Fibroblast of skin of scalp (primary cell): ENCODE measurements at places on chromosomes 2 and 18.

- DNase-seq = no peak
Observed at GRCh38 chr18:76957384-76958355, 135.3 kb downstream of the ZNF236 start.

- DNase-seq = no peak
Observed at GRCh38 chr2:202023198-202023903, 10.3 kb upstream of the FZD7 start.

GRCh38 chr2:181992776-181993175, 7.1 kb downstream of the PPP1R1C start:
- DNase-seq = no peak

DNA sequence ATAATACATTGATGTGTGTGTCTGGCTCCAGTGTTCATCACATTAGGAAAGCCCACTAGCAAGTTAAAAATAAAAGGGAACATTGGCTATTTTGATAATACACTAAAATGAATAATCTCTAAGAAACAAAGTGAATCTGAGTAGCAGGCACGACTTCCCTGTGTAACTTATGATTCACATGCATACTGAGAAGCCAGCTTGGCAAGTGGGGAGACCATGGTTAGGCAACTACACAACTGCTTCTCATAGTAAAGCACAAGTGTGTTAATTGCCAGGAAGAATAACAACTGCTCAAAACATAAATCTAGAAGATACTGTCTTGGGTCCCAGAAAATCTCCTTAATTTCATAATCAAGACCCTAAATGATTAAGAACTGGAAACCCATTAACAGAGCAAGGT, 4.0 kb downstream of the MYO5B start:
- DNase-seq = no peak

DNA sequence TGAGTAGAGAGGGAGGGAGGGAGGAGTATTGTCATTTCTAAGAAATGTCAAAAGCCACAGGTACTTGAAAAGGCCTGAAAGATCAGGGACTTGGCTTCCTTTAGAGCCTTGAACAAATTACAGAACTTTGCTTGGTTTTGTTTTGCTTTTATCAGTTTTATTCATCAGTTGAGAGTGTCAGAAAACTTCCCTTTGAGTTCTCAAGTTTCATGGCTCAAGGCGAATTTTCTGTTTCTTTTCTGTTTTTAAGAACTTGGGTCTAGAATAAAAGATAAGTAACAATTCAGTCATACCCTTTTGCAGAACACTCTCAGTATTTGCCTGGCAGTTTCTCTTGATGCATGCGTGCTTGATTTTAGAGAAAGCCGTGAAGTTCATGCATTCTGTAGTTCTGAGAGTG, 531.9 kb downstream of the PARD3B start:
- DNase-seq = no peak

DNA sequence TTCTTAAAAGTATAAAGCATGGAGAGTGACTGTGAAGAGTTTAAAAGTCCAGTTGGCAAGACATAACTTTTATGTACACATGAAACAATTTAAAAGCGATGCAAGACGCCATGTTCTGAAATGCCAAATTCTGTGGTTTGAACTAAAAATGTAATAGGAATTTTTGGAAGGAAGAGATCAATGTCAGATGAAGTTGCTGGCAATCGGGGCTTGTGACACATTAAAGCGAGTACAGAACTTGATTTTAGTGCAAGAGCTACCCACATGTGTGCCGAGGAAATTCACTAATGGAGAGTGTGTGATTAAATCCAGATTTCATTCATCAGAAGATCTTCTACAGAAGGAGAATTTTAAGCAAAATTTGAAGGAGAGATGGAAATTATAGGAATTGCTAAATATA, 220.2 kb upstream of the CCDC68 start:
- DNase-seq = peak; percentile 60

DNA sequence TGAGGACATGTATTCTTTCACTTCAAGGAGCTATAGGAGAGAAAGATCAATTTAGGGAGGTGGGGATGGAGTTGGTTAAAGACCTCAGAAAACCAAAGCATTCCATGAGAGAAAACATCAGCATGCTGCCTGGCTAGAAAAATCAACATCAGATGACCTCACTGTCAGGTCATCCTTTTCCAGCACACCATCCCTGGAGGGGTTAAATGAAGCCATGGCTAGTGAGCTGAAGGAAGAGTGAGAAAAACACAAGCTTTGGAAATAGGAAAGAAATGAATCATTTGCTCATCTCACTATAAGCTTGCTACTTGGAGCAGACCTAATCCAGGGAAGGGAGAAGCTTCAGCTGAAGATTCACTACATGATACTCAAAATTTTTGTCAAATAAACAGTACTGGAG, 109.5 kb upstream of the ITGB6 start:
- DNase-seq = peak; percentile 71

DNA sequence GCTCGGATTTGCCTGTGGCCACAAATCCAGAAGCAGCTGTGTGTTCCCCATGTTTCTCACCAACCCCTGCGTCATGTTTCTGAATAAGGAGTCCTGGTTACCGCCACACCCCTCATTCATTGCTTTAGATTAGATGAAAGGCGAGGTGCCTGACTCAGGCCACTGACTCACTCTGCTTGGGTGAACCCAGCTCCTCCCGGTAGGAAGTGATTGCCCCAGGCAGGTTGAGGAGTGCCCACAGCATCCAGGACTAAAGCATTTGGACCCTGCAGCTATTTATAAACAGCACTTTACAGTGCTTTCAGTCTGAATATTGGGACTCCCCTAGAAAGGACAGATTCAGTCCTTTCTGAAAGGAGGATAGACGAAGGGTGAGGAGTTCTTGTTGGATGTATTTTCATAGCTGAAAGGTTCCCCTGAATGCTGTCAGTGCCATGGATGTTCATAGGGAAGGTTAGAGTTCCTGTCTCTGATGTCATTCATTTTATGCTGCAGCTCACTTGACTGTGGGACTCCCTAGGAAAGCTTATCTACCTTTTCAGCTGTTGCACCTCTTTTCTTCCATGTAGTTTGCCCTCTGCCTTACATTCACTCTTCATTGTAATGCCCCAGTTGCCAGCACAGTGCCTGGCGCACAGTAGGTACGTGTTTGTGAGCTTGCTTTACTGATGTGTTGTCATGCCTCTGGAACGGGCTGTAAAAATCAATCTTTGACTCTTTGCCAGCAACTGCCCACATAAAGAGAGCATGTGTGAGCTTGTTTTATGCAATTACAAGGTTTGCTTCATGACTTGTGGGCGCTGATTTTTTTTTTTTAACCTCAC, 14.9 kb downstream of the ITGA6 start:
- peak; percentile 27 for DNase-seq

GRCh38 chr18:62280786-62281185, 44.3 kb upstream of the TNFRSF11A start:
- DNase-seq = no peak

DNA sequence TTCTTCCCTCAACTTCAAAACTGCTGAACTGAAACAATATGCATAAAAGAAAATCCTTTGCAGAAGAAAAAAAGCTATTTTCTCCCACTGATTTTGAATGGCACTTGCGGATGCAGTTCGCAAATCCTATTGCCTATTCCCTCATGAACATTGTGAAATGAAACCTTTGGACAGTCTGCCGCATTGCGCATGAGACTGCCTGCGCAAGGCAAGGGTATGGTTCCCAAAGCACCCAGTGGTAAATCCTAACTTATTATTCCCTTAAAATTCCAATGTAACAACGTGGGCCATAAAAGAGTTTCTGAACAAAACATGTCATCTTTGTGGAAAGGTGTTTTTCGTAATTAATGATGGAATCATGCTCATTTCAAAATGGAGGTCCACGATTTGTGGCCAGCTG, 8.4 kb downstream of the HOXD8 start:
- peak; percentile 36 for DNase-seq

DNA sequence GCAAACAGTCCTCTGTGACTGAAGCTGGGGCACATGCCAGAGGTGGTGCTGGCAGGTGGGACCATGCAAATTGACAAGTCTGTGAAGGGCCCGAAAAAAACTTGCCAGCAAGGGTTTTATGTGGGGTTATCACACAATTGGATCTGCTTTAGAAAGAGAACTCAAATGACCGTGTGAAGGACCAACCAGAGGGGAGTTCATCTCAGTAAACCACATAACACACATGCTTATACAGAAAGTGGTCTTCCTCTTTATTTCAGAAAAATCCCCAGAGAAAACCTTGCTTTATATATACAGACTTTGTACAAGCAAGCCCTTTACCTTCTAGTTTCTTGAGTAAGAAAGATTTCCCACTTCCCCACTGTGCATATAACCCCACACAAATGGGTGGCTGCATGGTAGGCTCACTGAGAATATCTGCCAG, 46.7 kb downstream of the KIDINS220 start:
- DNase-seq = no peak

- no peak for DNase-seq
Observed at GRCh38 chr18:51039138-51040112, 9.4 kb downstream of the SMAD4 start.

- DNase-seq = no peak
Observed at GRCh38 chr2:238286987-238287736, 1.2 kb downstream of the PER2 start.

GRCh38 chr2:236215761-236216333, 47.7 kb upstream of the GBX2 start:
- no peak for DNase-seq

- DNase-seq = no peak
Observed at GRCh38 chr2:131063501-131064283, 29.6 kb downstream of the FAM168B start.

GRCh38 chr2:145919477-145919876, 1399.6 kb upstream of the ZEB2 start:
- DNase-seq = peak; percentile 4

- DNase-seq = no peak
Observed at GRCh38 chr2:77631007-77631406, 108.8 kb upstream of the LRRTM4 start.

DNA sequence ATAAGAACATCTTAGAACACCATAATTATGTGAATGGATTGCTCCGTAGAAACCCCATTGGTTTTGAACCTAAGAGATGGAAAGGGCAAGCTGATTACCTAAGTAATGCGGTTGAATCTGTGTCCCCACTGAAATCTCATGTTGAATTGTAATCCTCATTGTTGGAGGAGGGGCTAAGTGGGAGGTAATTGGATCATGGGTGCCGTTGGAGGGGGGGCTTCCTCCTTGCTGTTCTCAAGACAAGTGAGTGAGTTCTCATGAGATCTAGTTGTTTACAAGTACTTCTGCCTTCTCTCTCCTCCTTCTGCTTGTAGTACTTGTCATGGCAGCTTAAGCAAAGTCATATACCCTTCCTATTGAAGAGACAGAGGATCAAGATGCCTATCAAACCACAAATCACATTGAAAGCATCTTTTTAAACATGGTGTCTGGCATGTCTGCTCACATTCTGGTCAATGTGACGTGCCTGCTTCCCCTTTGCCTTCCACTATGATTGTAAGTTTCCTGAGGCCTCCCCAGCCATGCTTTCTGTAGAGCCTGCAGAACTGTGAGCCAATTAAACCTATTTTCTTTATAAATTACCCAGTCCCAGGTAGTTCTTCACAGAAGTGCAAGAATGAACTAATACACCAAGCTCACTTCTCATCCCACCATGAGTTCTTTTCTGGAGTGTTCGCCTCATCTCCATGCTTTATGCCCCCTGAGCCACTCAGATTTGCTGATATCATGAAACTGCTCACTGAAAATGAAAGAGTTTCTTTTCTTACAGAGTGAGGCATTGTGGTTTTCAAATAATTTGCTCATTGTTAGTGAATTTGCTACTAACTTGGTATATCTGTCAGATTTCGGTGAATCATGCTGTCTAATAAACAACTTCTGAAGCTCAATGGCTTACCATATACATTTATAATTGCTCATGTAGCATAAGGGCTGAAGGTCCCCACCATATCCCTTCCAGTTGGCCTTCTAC, 23.6 kb downstream of the KCNE4 start:
- DNase-seq = peak; percentile 63

DNA sequence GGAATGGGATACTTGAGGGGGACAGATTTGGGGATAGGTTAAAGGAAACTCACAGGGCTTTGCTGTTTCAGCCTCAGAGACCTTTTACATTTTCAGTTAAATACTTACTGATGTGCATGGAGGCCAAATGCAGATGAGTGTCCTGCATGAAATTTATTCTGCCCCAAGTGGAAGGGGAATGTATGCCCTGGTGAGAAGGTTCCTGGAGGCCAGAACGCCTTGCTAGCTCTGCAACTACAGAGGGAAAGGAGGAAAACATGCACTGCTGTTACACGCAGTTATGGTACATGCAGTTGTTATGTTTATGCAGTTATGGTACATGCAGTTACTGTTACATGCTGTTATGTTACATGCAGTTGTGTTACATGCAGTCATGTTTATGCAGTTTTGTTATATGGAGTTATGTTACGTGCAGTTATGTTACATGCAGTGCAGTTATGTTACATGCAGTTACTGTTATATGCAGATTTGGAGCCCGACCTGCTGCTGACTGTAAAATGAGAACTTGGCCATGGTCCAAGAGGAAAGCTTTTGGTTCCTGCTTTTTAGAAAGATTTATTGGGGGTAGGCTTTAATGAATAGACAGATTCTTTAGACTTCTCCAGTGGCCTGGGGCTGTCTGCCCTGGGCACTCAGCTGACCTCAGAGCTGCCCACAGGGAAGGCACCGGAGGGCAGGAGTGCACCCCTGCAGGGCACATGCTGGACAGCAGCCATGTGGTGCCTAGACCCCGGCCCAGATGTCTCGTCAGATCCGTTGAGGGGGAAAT, 84.1 kb downstream of the LDLRAD4 start:
- no peak for DNase-seq

DNA sequence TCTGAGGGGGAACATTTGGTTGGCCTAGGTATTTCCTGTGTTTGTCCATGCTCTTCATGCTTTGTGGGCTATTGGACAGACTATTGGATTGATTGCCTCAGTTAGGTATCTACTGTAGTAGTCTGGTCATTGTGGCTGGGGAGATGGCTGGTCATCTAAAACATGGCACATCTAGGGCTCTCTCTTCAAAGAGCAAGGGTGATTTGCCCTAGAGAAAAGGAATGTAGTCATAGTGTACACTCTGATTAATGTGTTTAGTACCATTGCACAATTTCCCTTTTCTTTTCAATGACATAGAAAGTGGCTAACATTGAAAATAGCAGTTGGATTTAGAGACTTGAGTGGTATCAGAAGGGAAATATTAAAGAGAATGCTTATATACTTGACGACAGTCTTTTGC, 114.3 kb downstream of the LCLAT1 start:
- DNase-seq = no peak

- no peak for DNase-seq
Observed at GRCh38 chr2:241762933-241763369, 13.7 kb upstream of the GAL3ST2 start.

GRCh38 chr2:207984765-207985480, 40.4 kb downstream of the PLEKHM3 start:
- DNase-seq = no peak

GRCh38 chr2:191574232-191574631, 103.7 kb upstream of the NABP1 start:
- DNase-seq = no peak

GRCh38 chr2:231361701-231362554, 33.6 kb upstream of the B3GNT7 start:
- no peak for DNase-seq
